ENCODE measurements at places on chromosomes 1 and 21.
A peak's percentile ranks its signal among the peaks of the same experiment; 100 is the strongest.

DNA sequence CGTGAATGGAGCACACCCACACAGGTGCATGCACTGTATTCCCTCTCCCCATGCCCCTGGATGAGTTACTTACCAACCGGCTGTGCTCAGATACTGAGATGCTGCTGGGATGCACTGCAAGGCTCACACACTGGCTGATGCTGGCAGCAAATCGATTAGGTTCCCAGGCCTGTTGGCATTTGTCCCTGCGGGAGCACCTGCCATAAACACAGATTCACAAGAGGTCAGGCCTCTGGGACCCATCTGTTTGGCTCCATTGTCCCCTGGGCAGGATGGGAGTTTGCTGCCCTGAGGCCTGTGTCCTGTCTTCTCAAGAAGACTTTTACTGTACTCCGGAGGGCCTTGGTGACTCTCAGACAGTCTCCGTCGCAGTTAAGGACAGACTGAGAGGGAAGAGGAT lies 145.4 kb downstream of the PLXNA2 start:
- DNase-seq, result no peak

DNA sequence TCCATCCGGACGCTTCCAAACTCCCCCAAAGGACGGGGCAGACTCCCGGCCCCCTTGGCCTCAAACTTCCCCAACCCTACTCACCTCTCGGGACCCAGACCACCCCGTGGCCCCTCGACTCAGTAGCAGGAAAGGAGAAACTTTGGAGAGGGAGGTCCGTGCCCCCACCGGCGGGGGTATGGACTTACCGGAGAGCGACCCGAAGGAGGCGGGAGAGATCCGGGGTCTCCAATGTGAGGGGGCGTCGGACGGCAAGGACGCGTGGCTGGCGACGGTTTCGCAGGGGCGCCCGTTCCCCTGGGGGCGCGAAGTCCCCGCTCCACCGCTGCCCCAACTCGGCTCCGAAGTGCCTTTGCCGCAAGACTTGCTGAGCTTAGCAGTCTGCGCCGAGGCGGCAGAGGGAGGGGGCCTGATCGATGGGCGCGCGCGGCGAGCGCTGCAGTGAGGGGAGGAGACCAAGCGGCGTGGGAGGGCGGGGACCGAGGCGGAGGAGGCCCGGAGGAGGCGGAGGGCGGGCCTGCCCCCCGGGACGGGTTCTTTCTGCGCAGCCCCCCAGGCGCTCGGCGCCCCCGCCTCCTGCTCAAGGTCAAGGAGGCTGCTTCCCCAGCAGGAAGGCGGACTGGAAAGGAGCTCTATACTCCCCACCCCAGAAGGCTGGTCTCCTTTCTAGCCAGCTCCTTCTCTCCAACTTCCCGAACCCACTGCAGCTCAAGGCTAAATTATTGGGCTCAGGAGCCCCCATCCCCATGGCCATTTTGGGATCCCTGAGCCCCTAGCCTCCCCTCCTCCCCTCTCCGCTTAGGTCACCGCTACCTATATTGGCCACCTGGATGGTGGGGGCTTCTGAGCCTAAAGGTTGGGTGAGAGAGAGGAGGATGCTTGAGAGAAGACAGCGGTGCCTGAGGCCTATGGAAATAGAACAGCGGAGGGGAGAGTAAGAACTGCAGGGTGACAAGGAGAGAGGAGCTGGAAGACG lies at the start of gene SYT2:
TSS of gene SYT2 (minus strand) at position 385 of the 976 bp plus-strand sequence. CDS start 104,682 bp downstream, outside the sequence.
- DNase-seq, result peak; percentile 75

DNA sequence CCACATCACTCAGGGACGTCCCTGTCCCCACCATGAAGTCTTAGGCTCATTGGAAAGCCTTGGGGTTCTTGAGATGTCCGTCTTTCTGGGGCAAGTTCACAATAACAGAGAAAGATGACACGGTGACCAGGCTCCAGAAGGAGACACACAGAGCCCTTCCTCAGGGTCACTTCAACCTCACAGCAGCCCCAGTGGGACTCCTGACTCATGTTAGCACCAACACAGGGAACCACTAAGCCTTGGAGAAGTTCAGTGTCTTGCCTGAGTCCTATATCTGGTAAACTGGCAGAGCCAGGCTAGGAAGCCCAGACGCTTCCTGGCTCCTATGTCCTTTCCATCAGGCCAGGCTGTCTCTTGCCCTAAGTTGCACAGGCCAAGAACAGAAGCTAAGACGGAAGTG lies 199.1 kb downstream of the HIVEP3 start:
- no peak for DNase-seq

DNA sequence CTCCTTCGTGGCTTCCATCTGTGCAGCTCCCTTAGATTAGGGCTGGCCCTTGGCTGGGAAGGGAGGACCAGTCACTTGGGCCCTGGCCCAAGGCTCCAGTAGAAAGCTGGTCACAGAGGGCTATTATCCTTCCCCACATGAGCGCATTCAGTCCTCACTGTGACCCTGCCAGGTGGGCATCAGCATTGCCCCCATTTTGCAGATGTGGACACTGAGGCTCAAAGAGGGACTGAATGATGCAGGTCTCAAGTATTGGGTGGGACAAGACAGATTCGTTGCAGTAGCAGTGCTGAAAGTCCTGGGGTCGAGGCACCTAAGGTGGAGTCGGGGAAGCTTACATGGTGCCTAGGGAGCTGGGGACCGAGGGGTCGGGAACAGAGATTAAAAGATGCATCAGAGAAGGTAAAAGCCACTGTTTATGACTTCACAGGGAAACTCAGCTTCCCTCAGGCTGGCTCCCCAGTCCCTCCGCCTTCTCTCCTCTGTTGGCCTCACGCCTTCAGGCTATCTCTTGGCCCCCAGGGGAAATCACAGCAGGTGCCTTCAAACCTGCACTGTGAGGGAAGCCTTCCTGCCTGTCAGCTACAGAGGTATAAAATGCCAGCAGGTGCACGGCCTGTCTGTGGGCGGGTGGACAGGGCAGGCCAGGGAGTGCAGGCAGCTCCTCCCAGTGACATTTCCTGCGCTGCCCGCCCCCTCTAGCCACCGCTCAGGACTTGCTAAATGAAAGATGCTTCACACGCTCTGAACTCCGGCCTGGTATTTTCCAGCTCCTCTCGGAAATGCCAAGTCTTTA lies 178.4 kb downstream of the GRIK3 start:
- DNase-seq, result no peak

DNA sequence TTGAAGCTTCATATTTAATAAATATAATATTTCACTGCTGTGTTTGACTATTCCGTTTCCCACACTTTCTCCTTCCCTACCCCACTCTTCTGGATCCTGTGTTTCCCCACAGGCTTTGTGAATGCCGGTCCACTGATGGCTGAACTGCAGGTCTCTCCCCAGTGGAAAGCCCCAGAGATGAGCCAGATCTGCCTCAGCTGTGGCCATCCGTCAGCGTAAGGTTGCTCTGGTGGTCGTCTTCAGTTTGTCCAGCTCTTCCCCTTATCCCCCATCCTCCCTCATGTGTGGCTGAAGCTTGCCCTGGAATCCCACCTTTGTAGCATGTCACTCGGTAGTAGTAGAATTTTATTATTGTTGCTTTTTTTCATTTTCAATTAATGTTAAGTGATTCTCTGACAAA lies 11.4 kb downstream of the SMAP2 start:
- no peak for DNase-seq

- DNase-seq, result no peak
These were observed 20.7 kb downstream of the PLEKHA6 start for GRCh38 chr1:204338997-204339396.

- no peak for DNase-seq
These were observed 183.2 kb downstream of the MRPL39 start for GRCh38 chr21:25424048-25424447.

GRCh38 chr21:15277466-15277865 lies 212.7 kb upstream of the NRIP1 start:
- DNase-seq, result no peak

DNA sequence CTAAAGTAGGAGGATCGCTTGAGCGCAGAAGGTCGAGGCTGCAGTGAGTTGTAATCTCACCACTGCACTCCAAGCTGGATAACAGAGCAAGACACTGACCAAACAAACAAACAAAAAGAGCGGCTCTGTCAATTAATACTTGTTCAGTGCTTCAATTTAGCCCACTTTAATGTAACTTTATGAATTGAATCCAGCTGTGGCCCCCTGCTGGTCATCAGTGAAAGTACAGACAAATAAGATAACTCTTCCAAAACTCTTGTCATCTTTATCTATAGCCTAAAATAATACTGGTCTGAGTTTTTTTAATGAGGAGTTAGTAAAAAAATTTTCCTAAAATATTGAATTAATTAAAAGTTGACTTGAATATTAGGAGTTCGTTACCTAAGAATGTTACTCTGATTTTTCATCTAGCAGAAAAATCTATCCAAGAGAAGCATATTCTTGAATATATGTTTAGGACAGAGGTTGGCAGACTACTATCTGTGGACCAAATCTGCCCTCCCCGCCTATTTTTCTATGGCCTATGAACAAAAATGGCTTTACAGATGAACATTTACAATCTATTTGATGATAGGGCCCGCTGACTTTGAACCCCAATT lies 26.1 kb downstream of the ATP5PF start:
- DNase-seq, result peak; percentile 63
